ENCODE measurements at places on chromosomes 3 and 15. TPM values are rescaled to one million over a fixed set of nuclear protein-coding genes. Genes with fewer than 3 reads are reported as not detected.

GRCh38 chr15:67944010-67944641, 104.3 kb upstream of the RNU6-1 start:
- DNase-seq: no peak

DNA sequence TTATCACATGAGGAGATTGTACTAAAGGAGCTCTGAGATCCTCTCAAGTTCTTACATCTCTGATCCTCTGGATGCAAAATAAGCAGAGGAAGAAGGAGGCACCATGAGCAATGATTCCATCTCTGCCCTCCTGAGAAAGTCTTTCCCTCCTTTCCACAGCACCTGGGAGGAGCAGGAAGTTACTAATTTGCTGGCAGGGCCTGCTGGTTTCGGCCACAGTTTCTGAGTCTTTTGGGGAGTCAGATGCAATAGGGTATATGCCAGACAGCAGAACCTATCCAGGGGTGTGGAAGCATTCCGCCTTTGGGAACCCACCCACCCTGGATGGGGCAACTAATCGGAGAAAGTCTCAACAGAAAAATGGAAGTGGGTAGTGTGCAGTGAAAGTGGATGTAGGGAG, 38.5 kb upstream of the SPTSSB start:
- no peak for DNase-seq

DNA sequence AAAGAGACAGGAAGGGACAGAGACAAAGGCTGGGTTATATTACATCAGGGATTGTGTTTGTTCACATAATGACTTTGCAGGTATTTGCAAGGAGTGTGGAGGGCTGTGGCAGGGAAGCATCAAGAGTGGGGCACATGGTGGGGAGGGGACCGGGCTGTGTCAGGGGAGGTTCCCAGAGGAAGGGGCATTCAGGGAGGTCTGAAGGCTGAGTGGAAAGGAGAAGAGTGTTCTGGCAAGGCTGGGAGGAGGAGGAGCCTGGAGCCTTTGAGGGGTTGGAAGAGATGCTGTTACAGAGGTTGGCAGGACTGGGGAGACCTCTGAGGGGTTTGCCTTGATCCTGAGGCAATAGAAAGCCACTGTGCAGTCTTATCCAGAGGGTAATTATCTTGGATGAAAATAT, 49.4 kb downstream of the EXOG start:
- DNase-seq: no peak

DNA sequence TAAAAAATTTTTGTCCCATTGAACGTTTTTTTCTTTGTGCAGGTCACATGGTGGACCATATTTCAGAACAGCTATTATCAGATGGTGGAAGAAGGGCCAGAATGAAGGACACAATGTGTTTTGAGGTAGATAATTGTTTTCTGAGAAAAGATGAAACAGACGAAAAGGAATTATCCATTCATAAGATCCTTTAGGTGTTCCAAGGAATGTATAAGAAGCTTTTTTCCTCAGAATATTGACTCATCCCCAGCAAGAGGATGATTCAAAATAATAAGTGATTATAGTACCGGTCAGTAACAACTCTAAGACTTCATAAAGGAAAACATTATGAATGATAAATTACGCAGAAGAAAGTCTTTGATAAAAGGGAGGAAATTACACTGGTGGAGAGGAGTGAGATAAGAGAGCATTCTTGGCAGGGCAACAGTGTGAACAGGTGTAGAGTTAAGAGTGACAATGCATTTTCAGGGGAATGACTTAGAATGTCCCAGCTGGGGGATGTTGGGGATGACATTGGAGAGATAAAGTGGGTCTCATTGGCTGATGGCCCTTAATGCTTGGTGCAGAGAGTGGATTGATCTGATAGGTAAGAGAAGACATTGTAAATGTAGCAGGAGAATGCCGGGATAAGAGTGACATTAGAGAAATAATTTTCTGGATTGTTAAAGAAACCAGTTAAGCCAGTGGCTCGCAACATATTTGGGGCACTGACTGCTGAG, 27.0 kb upstream of the AQP9 start:
- no peak for DNase-seq

- no peak for DNase-seq
These were observed 243.1 kb downstream of the TLE3 start for GRCh38 chr15:69854521-69855181.

GRCh38 chr15:98369081-98369716, 279.1 kb upstream of the IGF1R start:
- DNase-seq: no peak

- peak; percentile 14 for DNase-seq
These were observed 437.7 kb downstream of the RAP2B start for GRCh38 chr3:153599685-153600084.

DNA sequence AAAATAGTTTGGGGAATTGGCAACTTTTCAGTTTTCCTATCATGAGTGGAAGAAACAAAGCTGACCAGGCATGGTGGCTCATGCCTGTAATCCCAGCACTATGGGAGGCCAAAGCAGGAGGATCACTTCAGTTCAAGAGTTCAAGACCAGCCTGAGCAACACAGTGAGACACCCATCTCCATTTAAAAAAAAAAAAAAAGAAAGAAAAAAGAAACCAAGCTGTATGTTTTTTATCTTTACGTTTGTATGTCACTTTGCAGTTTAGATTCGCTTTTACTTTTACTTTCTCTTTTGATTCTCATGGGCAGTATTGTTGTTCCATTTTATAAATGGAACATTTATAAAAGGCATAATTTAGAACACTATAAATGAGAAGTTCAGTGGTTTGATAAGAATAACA, 31.2 kb upstream of the TNIK start:
- DNase-seq: no peak

DNA sequence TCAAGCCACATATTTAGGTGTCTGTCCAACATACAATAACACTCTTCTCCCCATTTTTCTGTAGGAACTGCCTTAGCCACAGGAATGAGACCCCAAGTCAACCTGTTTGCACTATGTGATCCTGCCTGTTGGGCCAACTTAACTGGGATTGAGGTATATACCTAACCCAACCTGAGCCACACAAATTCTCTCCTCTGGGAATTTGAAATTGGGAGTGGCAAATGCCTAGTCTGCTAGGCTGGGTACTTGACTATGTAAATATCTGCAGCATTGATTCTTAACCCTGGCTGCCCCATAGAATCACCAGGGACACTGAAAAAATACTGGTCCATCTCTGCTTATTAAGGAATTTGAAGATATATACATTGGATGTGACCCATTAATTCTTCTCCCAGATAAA, 35.2 kb upstream of the TNIK start:
- DNase-seq: no peak

Gene MOBP
- 0.87 TPM for total RNA-seq

Gene KLHL40
- total RNA-seq: not detected

DNA sequence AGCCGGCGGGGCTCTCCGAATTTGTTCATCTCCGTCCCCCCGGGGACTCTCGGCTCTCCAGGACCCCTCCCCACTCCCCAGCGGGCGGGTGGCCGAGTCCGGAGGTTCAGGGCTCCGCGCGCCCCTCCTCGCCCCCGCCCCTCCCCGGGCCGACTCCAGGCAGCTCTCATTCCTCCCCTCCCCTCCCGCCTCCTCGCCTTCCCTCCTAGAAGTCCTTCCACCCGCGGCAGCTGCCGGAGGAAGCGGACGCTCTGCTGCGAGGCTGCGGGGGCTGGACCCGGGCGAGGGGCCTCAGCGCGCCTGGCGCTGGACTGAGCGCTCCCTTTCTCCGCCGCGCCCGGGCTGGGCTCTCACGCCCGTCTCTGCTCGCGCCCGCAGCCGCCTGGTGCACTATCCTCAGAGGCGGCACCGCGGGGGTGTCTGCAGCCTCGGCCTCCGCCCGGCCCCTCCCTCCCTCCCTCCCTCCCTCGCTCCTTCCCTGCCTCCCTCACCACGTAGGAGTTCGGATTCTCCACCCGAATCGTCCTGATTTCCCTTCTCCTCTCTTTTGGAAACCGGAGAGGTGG, at the start of gene ROBO2:
Gene ROBO2, plus strand, starts transcription at position 494 of the 566 bp plus-strand sequence. CDS start 687 bp downstream, outside the sequence.
- no peak for DNase-seq

DNA sequence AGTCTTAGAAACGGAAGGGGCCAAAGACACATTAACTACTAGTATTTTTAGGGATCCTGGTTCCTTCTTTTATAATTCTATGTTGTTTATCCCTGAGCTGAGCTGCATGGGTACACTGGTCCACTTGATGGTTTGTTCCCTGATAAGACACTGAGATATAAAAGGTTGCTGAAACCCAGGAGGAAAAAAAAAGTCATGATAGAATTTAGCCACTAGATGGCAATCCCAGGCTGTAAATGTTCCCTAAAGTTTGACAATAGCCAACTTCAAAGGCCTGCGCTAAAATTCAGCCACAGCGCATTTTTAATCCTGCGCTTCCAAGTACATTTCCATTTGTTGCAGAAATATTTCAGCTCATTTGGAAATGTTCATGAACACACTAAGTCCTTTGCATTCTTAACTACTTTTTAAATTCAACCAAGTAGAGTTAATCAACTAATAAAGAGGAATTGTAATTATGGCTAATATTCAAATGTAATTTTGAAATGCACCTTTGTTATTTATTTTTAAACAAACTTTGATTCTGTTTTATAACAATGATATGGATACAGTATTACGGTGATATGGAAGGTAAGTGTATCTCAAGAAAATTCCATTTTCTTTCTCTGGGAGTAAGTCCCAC, 249.3 kb upstream of the FEZF2 start:
- no peak for DNase-seq

DNA sequence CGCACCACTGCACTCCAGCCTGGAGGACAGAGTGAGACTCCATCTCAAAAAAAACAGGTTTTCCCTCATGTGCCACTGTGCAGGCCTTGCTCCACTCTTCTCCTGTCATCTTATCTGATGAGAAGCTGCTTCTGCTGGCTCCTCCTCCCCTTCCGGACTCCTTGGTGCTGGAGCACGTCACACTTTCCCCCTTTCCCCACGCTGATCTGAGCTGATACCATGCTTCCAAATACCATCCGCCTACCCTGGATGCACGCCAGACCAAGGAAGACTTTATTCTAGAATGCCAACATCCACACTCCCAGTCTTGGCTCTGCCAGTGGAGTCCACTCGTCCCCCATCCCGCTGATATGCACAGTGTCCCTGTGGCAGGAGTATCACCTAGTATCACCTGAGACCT, 31.3 kb downstream of the HOMER2 start:
- no peak for DNase-seq

Gene HES1
- total RNA-seq: 14.7 TPM

DNA sequence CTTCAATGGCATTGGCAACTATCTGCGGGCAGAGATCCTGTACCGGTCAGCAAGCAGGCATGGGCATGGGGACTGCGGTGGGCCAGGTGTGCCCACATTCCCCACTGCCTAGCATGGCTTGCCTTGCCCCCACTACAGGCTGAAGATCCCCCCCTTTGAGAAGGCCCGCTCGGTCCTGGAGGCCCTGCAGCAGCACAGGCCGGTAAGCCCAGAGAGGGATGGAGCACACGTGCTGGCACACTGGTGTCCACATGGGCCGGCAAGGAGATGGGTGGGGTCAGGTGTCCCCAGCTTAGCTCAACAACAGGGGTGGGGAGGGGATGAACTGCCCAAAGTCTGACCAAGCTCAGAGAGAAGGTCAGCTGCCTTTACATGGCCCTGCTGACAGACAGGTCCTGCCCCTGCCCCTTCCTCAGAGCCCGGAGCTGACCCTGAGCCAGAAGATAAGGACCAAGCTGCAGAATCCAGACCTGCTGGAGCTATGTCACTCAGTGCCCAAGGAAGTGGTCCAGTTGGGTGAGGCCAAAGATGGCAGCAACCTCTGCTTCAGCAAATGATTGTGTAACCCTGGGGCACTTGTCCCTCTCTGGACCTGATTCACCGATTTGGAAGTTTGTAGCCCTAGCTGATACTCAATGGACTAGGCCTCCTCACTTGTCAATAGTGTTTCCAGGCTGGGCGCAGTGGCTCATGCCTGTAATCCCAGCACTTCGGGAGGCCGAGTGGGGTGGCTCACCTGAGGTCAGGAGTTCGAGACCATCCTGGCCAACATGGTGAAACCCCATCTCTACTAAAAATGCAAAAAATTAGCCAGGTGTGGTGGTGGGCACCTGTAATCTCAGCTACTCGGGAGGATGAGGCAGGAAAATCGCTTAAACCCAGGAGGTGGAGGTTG, 5.6 kb downstream of the NEIL1 start:
- DNase-seq: no peak

DNA sequence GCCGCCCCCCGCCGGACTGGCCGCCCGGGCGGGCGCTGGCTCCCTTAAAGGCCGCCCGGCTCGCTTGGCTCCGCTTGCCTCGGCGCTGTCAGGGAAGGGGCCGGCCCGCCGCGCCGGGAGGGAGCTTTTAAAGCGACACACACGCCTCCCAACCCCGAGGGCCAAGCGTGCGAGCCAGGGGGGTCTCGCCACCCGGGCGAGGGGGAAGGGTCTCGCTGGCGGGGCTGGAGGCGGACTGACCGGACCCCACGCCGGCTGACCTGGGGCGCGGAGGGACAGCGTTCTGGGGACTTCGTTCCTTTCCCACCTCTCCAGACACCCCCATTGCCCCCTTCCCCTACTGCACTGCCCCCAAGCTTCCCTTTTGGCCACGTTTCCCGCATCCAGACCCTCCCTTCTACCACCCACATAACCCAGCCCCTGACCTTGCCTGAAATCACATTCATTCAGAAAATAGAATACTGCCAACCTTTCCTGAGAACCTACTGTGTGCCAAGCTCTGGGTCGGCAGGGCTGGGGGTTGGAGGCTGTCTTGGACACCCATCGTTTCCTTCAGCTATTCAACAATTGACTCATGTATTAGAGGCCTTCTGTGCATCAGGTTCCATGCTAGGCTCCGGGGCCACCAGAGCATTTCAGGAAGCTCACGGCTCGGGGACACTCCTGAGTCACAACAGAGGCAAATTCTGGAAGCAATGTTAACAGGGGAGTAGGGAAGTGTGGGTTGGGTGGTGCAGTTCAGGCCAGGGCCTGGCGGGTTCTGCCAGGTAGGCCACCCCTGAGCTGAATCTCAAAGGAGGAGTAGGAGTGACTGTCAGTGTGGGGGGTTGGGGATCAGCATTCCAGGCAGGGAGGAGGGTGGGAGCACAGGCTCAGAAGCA, at the start of gene INSYN1:
Gene INSYN1, minus strand, starts transcription at position 102 of the 881 bp plus-strand sequence. CDS start 2,221 bp downstream, outside the sequence.
- peak; percentile 26 for DNase-seq

- DNase-seq: no peak
These were observed 24.4 kb downstream of the ONECUT1 start for GRCh38 chr15:52765785-52766184.

- DNase-seq: no peak
These were observed 353.4 kb downstream of the FOXP1 start for GRCh38 chr3:71229905-71230657.

GRCh38 chr15:43989938-43990337, 163.1 kb downstream of the WDR76 start:
- DNase-seq: no peak

DNA sequence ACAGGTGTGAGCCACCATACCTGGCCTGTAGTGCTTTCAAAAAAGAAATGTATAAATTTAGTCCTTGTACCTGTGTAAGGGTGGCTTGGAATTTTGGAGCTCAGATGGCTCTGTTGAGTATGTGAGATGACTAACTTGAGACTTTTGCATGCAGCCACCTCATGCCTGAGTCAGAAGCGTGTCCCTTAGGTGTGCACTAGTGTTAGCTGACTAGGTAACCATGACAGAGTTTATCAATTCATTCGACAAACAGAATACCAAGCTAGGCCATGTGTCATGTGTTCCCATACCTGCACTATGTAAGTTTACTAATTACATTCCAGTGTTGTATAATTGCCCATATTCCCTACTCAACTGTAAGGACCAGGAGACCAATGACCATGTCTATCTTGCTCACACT, 4.0 kb upstream of the ZNF639 start:
- DNase-seq: no peak

GRCh38 chr15:98983334-98983733, 24.3 kb downstream of the PGPEP1L start:
- DNase-seq: peak; percentile 32

Gene TF
- total RNA-seq: 5.2 TPM
